ENCODE measurements at places on chromosomes 6 and 20.

DNA sequence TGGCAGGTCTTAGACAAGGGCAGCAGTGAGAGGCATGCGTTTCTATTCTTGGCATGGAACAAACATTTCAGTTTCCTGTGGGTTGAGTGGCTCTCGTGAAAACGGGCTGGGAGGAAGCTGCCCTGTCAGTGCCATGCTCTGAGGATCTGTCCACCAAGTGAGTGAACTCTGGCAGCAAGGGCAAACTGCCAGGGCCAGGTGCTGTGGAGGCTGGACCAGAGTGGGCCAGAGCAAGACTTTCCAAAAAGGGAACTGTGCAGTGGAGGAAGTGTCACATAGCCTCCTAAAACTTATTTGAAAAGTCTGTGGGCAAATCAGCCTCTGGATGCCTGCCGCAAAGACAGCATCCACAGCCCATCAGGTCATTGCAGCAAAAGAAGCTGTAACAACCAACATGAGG, 44.2 kb upstream of the TAB2 start:
- DNase-seq, result no peak

DNA sequence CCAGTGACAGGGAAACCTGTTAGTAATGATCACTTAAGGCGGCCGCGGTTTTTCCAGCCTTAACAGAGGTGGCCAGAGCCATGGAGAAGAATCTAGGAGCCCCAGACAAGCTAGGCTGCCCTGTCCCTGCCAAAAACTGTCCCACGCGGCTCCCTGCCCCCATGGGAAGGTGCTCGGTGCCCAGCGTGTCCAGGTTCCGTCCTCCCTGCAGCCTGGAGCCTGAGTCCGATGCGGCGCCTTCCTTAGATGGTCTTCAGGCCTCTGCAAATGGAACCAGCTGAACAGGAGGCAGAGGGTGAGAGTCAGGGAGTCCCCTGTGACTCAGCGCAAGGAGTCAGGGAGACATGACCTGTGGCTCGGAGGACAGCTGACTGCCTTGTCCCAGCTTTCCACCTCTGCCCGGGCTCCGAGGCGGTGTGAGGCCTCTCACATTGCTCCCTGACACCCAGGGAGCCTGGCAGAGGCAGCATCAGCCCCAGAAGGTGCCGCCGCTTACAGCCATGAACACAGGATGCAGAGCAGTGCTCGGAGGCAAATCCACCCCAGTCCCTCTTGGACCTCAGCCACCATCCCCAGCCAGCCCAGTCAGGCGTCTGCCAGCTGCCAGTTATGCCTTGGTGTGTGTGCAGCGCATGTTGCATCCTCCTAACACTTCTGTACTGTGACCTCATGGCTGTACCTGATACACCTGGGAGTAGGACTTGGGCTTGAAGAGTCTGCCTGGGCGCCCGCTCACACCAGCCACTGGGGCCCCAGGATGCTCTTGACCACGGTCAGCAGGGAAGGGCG, 377.7 kb downstream of the CDH4 start:
- DNase-seq, result no peak

DNA sequence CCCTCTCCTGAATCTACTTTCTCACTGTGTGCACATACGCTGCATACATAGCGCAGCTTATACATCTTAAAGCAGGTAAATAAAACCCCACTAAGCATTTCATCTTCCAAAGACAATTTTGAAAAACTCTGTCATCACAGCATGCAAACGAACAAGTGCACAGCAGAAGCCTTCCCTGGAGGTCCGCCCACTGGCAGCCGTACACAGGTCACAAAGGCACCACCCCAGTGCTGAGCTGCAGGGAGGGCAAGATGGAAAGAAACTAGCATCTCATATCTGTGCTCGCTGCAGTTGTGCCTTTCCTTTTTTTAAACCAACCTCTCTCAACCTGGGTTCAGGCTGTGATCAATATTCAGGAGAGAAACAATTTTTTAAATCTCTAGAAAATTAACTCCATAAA, 73.3 kb downstream of the HUS1B start:
- DNase-seq, result no peak

DNA sequence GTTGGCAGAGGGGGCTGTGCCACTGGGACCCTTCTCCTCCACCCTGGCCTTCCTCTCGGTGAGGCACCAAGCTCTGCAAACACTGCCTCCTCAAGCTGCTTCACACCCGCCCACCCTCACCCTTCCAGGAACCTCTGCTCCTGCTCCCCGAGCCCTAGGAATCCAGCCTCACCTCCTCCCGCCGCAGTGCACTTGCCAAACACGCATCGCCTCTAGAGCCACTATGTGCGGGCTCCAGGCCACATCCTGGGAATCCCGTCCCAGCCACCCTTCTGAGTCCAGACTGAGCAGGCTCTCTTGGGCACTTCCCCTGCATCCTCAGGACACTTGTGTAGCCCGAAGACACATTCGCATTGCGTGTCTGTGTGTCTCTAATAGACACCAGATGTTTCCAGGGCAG, 18.5 kb downstream of the PSMG4 start:
- no peak for DNase-seq

- DNase-seq, result no peak
Measured at GRCh38 chr6:137531376-137532092, 37.3 kb upstream of the OLIG3 start.

- DNase-seq, result no peak
Measured at GRCh38 chr6:5302220-5302946, 41.1 kb downstream of the FARS2 start.

- DNase-seq, result no peak
Measured at GRCh38 chr20:667351-668034, 8.1 kb downstream of the SCRT2 start.

- DNase-seq, result no peak
Measured at GRCh38 chr6:131068165-131068564, 5.1 kb upstream of the EPB41L2 start.

- no peak for DNase-seq
Measured at GRCh38 chr20:57653910-57654309, 33.7 kb upstream of the ZBP1 start.
